Natural killer cell (primary cell): ENCODE measurements at places on chromosomes 6 and 20.

DNA sequence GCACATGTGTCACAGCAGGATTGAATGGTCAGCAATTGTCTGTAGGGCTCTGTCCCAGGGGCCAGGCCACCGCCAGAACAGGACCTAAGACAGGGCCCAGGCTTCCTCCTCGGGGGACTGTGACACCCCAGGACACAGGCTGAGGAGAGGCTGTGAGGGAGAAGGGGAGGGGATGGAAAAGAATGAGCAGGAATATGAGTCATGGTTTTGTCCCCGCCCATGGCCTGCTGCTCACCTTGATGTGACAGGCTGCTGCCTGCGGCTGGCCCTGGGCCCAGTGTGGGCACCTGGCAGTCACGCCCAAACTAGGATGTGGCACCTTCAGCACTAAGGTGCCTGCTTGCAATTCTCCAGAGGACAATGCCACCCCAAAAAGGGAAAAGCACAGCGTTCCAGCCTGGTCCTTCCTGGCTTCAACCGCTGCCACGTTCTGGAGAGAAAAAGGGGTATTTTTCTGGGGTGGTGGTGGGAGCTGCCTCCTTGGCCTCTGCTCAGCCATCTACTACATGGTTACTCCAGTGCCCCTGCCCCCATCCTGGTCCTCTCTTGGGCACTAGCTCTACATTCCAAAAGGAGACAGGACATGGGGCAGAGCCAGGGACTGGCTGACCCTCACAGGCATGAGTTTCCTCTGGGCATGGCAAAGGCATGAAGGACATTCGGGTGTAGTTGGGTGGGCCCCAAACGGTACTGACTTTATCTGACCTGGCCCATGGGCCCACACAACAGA lies 93.4 kb downstream of the SLC22A23 start:
- no peak for DNase-seq

- DNase-seq: no peak
Measured at GRCh38 chr6:31116661-31117385, 2.2 kb downstream of the PSORS1C1 start.

DNA sequence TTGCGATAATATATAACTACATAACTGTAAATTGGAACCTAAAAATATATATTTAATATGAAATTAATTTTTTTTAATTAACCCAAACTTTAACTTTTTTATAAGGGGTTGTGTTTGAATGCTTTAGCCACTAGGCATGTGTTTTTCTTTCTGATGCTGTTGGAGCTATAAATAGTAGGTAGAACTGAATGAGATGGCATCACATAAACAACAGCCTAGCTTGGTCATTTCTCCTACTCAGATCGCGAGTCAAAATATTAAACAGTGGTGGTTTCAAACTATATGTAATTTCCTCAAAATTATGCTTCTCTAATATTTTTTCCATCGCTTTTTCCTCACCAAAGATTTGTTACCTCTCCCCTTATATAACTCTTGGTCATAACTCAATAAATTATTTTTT lies 243.2 kb downstream of the ARID1B start:
- DNase-seq: no peak

DNA sequence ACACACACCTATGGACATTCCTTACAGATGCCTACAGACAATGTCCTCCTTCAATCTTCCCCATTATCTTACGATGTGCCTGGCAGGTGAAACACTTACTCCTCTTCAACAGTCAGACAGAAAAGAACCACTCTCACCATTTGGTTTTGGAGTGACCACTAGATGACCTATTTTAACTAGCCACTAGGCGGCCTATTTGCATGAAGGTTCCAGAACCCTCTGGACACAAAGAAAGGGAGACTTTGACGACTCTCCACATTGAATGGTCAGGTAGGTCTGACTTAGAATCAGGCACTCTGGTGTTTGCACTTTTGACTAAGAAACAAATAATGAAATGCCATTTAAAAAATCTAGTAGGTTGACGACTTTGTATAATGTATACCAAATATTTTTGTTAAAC lies 42.0 kb downstream of the PNLDC1 start:
- no peak for DNase-seq

GRCh38 chr6:36242161-36242560 lies 27.7 kb upstream of the PNPLA1 start:
- DNase-seq: no peak

DNA sequence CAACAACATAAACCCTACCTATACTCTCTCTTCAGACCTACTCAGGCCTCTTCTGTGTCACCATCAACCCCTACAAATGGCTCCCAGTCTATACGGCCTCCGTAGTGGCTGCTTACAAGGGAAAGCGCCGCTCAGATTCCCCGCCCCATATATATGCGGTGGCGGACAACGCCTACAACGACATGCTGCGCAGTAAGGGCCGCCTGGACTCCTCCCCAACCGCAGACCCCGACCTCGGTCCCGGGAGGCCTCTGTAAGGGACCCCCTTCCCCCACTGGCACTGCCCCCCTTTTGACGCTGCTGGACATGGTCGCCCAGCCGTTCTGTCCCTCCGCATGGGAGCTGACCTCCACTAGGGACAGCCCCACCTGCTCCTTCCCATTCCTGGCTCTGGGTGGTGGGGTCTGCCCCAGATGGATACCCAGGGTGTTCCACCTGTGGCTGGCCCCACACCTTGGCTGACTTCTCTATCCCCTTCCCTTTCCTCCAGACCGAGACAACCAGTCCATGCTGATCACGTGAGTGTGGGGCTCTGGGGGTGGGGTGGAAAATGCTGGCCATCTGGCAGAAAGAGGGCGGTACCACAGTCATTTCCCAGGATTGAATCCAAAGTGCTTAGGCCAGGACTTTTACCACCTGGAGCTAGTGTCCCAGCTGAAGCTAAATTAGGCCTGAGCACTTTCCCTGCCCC lies 25.0 kb downstream of the MYH7B start:
- DNase-seq: no peak

- no peak for DNase-seq
Measured at GRCh38 chr6:6631534-6632276, 43.2 kb downstream of the LY86 start.

- DNase-seq: no peak
Measured at GRCh38 chr20:6765469-6766058, 1.9 kb upstream of the BMP2 start.

DNA sequence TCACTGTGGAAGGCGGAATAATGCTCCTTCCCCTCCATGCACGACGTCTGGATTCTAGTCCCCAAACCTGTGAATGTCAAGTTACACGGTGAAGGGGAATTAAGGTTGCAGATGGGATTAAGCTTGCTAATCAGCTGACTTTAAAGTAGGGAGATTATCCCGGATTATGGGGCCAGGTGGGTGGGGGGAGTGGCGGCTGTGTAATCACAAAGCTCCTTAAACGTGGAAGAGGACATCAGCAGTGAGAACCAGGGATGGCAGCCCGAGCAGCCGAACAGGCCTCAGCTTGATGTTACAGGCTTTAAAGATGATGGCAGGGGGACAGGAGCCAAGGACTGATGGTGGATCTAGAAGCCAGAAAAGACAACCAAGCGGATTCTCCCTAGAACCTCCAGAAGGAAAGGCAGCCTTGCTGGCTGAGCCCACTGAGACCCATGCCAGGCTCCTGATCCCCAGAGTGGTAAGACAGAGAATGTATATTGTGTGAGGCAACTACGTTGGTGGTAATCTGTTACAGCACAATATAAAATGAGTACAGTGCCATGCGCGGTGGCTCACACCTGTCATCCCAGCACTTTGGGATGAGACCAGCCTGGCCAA lies 117.5 kb downstream of the SCML4 start:
- DNase-seq: no peak

GRCh38 chr6:5167501-5167900 lies 82.4 kb downstream of the PPP1R3G start:
- no peak for DNase-seq

- DNase-seq: no peak
Measured at GRCh38 chr6:10307476-10307875, 107.4 kb downstream of the TFAP2A start.
